Skin of body (tissue), 3 donors: ENCODE measurements at places on chromosomes 3 and 15. TPM values are rescaled to one million over a fixed set of nuclear protein-coding genes. Genes with fewer than 3 reads are reported as not detected.

- no peak for DNase-seq
These were observed 9.0 kb downstream of the PODXL2 start for GRCh38 chr3:127637971-127638370.

DNA sequence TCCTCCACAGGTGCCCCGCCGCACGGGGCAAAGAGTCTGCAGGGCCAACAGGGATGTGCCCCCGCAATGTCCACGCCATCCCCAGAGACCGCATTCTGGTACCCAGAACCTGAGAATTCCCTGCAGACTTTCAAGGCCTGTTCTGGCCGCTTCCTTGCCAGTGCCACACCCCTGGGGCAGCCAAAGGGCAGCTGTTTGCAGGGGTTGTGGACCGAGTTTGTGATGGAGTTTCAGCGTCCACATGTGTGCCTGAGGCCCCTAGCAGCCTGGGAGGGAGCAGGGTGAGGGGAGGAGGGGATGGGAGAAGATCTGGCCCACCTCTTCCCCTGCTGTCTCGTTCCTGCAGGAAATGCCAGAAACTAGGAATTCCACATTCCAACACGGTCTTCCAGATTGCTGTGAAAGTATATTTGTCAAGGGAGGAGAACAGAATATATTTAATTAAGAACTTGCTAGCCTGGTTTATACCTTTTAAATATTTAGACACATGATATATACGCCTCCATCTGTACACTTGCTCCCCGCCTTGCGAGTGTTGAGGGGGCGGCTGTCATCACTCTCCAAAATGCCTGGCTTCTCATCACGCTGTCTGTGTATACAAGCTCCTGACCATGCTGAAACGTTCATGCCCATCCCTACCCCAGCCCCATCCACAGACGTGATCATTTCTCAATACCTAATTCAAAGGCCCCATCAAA lies 31.1 kb upstream of the RASA2 start:
- peak; percentile 27 for DNase-seq

DNA sequence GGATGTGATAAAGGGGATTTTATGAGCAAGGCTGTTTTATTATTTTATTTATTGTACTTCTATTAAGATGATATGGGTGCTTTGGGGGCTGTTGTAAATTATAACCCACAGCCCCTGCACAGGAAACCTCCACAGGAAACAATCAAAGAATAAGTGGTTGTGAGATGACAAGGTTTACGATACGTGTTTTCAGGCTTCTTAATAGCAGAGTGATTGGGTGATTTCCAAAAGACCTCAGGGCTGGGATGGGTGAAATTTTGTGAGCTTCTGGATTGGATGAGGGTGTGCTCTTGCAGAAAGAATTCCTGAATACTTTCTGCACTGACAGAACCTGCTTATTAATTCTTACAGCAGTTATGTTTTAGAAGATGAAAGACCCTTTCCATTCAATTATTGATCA lies 21.4 kb downstream of the CHL1 start:
- no peak for DNase-seq

Gene GRM2
- total RNA-seq = 0.10 TPM

GRCh38 chr3:28674212-28674611 lies 325.6 kb upstream of the AZI2 start:
- DNase-seq = no peak

Gene GOLGA8Q
- total RNA-seq = 4.7 TPM

GRCh38 chr15:55360256-55360655 lies 41.2 kb downstream of the PIGB start:
- no peak for DNase-seq

DNA sequence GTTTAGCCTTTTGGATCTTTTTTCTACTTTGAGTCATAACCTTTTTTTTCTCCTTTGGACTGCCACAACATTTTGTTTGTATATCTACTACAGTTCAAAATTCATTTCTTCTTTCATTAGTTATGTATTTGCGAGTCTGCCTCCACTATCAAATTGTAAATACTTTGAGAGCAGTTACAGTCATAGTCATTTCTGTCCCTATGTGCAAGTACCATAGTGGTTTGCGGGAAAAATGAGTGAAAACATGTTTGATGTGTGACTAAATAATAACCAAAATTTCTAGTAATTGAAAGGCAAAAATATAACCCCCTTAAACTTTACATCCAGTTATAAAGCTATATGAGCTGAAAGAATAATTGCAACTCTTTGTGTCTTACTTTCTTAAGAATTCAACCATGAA lies 45.8 kb upstream of the CCDC50 start:
- DNase-seq = no peak

GRCh38 chr15:97189162-97189780 lies 771.2 kb upstream of the ARRDC4 start:
- no peak for DNase-seq

Gene NR1I2
- 0.10 TPM for total RNA-seq

GRCh38 chr3:161081633-161082032 lies 23.5 kb downstream of the B3GALNT1 start:
- no peak for DNase-seq

DNA sequence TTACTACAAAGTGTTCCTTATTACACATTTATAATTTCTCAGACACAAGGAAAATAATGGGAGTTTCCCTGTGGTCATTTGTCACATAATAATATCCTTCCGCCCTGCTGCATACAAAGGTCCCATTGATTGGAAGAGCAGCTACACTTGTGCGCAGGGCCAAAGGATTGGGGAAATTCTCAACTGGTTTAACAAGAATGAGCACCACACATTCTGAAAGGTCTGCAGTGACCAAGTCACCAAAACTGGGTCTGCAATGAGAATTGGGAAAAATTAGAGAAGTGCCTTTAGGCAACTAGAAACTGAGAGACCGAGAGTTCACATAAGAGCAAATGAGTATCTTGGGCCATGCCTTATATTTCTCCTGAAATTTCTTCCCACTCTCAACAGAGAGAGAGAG lies 98.2 kb upstream of the NR2F2 start:
- DNase-seq = no peak

GRCh38 chr15:68581725-68582124 lies 2.9 kb downstream of the CORO2B start:
- no peak for DNase-seq

DNA sequence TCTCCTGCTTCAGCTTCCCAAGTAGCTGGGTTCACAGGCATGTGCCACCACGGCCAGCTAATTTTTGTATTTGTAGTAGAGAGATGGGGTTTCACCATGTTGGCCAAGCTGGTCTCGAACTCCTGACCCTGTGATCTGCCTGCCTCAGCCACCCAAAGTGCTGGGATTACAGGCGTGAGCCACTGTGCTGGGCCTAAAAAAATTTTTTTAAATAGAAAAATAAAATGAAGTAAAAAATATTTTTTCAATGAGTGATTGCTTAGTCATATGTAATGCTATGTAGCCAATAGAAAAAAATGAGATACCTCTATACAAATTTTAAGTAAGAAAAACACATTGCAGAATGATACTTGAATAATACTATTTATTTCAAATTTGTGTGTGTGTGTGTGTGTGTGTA lies 27.9 kb upstream of the SLC30A4 start:
- DNase-seq = no peak

- no peak for DNase-seq
These were observed 46.6 kb upstream of the SERPINI2 start for GRCh38 chr3:167520266-167521005.

GRCh38 chr3:133712017-133712416 lies 34.2 kb upstream of the TF start:
- DNase-seq = no peak

Gene GATA2
- 3.3 TPM for total RNA-seq

GRCh38 chr3:162658003-162658402 lies 1161.4 kb downstream of the OTOL1 start:
- no peak for DNase-seq

Gene MEIS2
- 25.5 TPM for total RNA-seq

DNA sequence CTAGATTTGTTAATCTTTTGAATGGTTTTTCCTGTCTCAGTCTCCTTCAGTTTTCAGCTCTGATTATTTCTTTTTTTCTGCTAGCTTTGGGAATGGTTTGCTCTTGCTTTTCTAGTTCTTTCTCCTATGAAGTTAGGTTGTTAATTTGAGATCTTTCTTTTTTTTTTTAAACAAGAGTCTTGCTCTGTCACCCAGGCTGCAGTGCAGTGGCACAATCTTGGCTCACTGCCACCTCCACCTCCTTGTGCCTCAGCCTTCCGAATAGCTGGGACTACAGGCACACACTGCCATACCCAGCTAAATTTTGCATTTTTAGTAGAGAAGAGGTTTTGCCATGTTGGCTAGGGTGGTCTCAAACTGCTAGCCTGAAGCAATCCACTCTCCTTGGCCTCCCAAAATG lies 56.7 kb downstream of the UQCC5 start:
- no peak for DNase-seq

DNA sequence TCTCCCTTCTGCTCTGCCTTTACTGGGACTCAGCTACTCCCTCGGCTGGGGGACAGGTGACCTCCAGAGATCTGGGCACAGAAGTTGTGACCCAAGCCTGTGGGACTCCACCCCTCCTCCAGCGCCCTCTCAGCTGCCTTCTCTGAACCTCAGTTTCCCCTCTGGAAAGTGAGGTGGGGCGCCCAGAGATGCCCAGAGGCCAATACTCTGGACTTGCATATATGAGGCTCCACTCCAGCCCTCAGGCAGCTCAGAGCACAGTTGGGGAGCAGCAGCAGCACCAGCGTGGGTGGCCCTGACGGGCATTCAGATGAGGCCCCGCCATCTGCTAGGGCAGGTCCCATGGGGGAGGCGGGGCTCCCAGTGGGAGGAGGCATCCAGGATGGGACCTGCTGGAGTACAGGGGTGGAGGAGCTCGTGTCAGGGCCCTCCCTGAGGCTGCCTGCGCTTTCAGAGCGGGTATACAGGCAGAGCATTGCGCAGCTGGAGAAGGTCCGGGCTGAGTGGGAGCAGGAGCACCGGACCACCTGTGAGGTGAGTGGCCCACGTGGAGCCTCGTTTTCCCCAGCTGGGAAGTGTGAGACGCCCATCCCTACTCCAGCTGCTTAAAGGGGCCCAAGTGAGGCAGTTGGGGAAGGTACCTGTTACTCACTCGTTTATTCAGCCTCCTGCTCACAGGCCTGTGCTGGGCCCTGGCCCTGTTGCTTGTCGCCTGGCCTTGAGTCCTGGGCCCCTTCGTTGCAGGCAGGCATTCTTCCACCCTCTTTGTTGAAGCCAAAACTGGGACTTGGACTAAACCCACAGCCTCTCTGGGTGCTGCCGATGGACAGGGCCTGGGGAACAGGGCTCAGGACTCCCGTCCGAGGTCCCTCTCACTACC lies 35.4 kb downstream of the PSTPIP1 start:
- no peak for DNase-seq

DNA sequence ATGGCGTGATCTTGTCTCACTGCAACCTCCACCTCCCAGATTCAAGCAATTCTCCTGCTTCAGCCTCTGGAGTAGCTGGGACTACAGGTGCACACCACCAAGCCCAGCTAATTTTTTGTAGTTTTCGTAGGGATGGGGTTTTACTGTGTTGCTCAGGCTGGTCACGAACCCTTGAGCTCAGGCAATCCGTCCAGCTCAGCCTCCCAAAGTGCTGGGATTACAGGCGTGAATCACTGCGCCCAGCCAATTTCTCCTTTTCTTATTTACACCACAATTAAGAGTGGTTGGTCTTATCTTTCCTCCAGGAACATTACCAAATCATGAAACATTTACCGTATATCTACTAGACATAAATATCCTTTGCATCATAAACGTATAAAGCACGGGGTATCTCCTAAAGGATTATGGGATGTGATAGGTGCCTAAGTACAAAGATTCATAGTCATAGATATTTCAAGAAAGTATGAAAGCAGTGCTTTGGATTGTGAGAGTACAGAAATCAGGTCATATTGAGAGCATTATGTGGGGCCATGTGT lies 194.5 kb downstream of the RBMS3 start:
- DNase-seq = no peak

GRCh38 chr3:128185630-128186447 lies 32.6 kb downstream of the EEFSEC start:
- no peak for DNase-seq

DNA sequence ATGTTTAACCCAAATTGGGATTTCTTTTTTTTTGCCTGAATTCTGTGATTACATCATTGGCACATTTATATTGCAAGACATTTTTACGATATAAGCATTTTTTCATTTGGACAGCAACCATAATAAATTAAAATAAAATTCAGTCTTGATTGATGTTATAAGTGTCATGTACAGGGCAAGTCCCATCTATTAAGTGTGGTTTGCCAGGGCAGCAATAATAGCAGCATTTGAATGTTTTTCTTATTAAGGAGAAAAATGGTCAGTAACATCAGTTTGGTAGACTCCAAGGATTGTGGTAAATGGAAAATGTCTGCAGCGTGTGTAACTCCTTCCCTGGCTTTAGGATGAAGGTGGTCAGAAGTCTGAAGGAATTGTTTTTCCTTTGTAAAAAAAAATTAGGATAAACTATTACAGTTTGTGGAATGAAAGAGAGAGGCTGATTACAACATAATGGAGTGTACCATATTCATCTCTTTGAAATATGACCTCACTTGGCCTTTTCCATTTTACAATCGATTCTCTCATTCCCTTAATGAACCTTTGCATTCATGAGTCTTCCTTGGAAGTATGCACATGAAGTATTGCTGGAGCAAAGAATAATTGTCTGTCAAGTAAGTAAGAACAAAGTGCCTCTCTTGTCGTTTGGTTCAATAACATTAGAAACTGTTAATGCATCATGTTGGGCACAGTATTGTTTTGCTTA lies 405.4 kb upstream of the THRB start:
- DNase-seq = no peak

DNA sequence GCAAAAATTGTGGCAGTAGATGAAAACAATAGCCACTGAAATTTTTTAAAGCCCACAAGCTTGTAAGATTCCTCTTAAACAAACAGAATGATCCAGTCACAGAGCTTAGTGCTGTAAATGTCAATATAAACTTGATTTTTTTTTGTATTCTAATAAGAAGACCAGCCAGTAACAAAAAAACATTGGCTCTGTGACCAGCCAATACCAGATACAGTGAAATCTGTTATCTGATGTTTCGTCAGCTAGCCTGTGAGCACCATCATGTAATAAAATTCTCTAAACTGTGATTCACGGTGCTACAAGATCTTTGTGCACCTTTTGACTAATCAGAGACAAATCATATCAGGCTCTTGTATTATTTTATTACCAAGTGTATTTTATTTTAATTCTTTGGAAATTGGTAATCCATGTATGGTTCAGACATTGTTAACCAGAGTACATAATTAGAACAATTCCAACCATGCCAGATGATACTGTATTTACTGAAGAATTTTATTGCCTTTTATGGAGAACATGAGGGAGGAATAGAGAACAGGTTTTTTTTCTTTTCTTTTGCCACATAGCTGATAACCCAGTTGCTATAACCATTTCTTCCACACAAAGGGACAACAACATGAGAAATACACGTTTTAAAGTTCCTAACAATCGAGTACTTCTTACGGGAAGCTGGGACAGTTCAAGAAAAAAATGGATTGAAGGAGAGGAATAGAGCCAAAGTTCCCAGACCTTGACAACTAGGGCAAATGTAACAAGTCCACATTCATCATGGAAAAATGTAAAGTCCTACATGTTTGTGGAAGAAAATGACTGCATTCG lies 71.9 kb downstream of the FILIP1L start:
- DNase-seq = no peak

Gene IL17RB
- 1.4 TPM for total RNA-seq

DNA sequence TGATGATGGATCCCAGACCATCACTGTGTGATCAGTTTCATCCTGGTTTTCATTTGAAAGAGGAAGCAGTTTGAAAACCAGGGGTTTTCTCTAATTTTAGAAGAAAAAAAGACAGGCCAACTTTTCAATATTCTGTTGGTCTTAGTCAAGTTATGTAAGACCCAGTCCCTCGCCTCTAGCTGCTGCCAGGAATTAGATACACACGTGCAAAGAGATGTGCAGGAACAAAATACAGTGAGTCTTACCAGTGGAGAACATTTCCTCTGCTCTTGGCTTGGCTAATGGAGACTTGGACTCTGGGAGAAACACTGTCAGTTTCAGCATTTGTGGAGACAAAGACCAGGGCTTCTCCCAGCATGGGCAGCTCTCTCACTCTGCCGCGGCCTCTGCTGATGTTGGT lies 214.9 kb upstream of the C2CD4B start:
- no peak for DNase-seq

Gene DNAH12
- total RNA-seq = 2.1 TPM
